ENCODE measurements at places on chromosomes 1 and 21.
A peak's percentile ranks its signal among the peaks of the same experiment; 100 is the strongest.

DNA sequence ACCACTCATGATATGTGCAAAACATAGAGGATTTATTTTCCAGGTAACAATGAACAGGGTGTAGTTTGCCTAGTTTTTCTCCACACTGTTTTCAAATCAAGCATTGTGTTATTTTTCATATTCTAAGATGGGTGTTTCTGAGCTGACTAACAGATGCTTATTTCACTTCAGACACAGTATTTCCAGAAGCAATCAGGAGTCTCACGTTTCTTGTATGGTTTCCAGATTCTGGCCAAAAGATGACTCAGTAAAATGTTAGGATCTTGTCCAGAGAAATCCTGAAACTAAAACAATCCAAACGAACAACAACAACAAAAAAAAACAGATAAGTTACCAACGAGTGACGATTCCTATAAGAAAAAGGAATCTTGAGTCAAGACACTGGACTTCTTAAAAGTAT, 5.3 kb downstream of the UTS2 start:
- no peak for DNase-seq

DNA sequence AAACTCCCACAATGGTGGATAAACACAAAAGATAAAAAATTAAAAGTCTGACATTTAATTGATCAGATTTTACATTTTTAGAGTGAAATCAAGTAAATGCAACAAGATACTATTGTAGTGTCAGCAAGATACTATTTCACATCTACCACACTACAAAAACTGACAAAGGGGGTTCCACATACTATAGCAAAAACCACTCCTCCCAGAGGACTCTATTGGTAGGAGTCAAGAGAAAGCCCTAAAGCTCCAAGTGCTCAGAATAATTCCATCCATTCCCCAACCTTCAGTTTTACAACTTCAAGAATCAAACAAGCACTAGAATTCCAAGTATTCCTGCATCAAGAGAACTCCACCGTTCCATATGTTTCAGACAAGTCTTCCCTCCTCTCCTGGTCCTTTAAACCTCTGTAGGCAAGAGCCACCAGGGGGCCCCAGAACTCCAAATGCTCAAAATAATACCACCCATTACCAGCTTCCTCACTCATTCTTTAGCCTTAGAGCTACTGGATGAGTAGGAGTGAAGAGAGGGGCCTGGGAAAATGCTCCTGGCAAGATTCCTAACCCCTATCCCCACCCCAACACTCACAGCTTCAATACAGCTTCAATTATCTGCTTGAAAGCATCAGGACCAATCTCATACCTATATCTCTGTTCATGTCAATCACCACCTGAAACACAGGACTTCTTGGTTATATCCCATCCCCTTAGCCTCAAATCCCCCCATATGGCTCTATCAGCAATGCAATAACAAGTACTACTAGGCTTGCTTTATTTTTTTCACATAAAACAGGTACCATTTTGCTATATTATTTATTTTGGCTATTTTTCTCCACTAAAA, 9.9 kb downstream of the TOR1AIP2 start:
- DNase-seq, result peak; percentile 47

- no peak for DNase-seq
Observed at GRCh38 chr1:36166938-36167905, 11.3 kb downstream of the MAP7D1 start.

DNA sequence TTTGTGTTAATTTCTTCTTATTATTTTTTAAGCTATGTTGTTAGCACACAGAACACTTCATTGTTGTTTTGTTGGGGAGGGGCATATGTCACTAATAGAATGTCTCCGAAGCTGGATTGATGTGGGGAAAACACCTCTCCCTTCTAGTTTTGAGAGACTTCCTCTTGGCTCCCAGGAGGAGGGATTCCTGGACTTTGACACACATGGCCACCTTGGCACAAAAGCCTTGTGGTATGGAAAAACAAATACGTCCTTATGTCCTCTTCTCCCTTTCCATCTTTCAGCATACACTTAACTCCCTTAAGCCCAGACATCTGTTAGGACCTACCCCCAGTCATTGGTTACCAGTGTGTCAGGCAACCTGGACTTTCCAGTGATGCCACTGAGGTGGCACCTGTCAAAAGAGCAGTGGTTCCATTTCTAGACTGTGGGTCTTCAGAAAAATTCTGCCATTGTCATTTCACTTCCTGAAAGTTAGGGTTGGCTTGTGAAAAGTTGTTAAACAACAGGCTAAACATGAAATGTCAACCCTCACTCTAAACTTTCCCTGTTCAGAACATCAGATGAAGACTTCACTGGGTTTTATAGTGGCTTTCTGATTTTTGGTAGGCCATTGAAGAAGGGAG, 12.5 kb upstream of the ABCB10 start:
- no peak for DNase-seq

All from activated CD4-positive, alpha-beta T cell treated with anti-CD3 and anti-CD28 coated beads for 4 hours (primary cell).